SW480 (cell line): ENCODE measurements at places on chromosomes 12 and 14.

GRCh38 chr12:59077575-59078426 is 157.5 kb upstream of the LRIG3 start:
- DNase-seq, result no peak

DNA sequence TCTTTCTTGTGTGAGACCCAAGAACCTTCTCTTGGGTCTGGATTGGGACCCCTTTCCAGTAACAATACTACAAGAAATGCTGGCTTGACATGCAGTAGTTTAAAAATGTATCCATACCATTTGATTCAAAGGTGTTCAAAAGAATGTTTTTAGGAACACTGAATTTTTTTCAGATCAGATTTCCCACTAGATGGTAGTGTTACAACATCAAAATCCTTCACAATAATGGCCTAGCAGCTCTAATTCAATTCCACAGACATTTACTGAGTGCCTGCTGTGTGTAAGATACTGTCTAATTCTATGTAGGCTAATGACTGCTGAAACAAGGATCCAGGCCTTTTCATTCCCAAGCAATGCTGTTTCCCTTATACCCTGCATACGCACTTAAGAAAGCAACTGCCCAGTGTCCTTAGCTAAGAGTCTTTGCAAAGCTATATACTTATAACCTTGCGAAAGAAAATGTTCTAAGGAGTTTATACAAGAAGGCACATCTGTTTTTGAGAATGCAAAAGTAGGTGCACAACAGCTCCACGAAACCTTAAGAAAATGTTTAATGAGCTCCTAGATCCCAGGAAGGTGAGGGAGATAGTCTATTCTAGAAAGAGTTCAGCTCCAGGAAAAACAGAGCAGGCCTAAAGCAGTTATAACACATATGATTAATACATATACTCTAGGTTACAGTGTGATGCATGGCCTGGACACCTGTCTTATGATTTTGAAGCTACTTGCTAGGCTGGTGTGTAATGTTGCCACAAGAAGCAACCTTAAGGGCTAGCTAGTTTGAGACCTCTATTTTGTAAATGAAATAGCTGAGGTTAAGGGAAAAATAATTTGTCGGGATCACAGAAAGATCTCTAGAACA is 50.9 kb upstream of the PKP2 start:
- peak; percentile 73 for DNase-seq

- no peak for DNase-seq
These were observed 22.0 kb downstream of the AP5M1 start for GRCh38 chr14:57290751-57291150.

GRCh38 chr14:89572596-89573398 is 155.8 kb upstream of the FOXN3 start:
- DNase-seq, result no peak

GRCh38 chr12:45887544-45887943 is 102.8 kb downstream of the SCAF11 start:
- DNase-seq, result no peak

DNA sequence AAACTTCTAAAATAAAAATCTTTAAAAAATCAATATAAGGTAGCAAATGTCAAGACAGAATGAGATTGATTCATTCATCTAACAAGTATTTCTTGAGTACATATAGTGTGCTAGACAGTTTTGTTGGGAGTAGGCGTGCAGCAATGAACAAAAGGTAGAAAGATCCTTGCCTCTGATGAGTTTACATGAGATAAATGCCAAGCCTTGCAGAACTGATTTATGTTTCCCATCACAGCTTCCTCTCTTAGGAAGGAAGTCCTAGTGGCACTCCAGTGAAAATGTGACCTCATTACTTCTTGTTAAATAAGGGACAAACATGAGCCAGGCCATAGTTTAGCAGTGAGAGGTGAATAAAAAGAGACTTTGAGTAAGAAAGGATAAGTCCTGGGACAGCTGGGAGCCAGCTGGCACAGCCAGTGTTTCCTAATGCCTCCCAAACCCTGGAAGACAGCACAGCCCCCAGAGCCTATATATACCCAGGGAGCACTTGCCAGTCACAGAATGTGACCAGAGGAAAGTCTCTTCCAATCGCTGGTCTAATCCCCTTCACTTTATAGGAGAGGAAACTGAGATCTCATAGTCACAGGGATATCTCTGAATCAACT is 4.7 kb upstream of the COCH start:
- no peak for DNase-seq
